HuH-7 (cell line): ENCODE measurements at places on chromosomes 6 and 20.

- no peak for DNase-seq
These were observed 61.7 kb upstream of the ARHGAP18 start for GRCh38 chr6:129771678-129772077.

- DNase-seq = peak; percentile 21
These were observed 134.9 kb downstream of the KLHL32 start for GRCh38 chr6:97059473-97059872.

DNA sequence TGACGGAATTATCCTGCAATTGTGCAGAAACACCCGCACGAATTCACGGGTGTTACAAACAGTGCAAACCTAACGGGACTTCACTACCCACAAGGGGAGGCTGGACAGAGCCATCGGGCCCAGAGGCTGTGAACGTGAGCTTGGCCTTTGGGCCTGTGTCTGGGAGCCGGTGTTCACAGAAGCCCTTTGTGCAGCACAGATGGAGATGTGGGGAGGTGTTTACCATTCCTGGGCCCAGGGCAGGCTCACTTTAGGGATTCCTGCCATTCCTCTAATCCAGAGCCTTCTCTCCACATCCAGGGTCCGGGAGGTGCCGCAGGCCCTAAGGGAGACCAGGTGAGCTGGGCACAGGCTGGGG lies 15.0 kb downstream of the COL9A3 start:
- no peak for DNase-seq

DNA sequence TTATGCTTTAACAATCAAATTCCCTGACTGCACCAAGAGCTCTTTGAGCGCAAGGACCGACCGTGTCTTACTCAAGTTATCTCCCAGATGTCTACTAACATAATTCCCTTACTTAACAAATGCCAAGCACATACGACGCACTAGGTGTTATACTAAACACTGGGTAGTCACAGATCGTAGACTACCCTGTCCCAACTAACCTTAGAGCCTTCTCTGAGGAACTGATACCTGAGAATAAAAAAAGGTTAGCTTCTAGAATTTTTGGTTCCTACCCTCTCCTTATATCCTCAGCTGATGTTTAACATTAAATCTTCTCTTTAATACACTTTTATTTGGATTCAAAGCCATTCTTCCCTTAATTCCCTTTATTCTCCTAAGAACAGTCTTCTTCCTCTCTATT lies 38.5 kb downstream of the EPB41L2 start:
- no peak for DNase-seq

DNA sequence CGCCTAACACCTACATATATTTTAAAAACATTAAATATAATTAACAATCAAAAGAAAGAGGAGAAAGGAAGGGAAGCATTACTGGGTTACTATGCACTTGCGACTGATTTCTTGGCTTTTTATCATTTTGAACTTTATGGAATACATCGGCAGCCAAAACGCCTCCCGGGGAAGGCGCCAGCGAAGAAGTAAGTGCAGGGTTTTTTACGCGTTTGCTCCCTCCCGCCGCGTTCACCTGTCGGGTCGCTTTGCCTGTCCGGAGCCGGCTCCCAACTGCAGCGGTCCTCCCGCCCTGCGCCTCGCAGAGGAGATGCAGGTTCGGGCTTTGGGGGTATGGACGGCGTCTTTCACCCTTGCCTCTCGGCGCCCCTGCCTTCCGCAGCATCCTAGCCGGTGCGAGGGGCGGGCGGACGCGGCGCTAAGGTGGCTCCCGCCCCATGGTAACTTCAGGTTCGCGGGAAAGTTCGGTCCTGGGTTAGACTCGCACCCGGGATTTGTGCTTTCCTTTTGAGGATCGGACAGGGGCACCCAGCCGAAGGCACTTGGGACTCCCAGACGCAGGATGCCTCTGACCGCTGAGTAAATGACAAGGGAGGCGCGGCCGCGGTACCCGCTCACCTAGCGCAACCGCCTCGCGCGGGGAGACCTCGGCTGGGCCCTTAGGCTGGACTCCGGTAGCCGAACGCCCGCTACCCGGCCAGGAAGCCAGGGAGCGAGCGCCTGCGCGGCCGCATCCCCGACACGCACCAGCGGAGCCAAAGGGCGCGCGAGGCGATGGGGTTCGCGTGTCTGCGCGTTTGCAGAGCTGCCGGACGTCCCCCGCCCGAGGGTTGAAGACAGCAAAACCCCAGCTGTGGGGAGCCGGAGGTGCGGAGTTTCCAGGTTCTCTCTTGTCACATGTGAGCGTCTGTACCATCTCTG lies 891 bp downstream of the RSPO3 start:
- peak; percentile 24 for DNase-seq
